ENCODE measurements at places on chromosomes 7 and 10. TPM values are rescaled to one million over a fixed set of nuclear protein-coding genes. Genes with fewer than 3 reads are reported as not detected.
A peak's percentile ranks its signal among the peaks of the same experiment; 100 is the strongest.

Gene GNAT3
- total RNA-seq, result not detected

Gene SFRP5
- 1.1 TPM for total RNA-seq

Gene INHBA
- total RNA-seq, result 12.4 TPM

Gene CNOT4
- total RNA-seq, result 36.1 TPM

Gene SPDYE6
- not detected for total RNA-seq

Gene CTAGE4
- total RNA-seq, result 7.8 TPM

Gene LRRC61
- 3.7 TPM for total RNA-seq

Gene GSTO2
- 6.5 TPM for total RNA-seq

Gene RAMP3
- 5.7 TPM for total RNA-seq

Gene GJD4
- not detected for total RNA-seq

Gene CPEB3
- total RNA-seq, result 7.4 TPM

DNA sequence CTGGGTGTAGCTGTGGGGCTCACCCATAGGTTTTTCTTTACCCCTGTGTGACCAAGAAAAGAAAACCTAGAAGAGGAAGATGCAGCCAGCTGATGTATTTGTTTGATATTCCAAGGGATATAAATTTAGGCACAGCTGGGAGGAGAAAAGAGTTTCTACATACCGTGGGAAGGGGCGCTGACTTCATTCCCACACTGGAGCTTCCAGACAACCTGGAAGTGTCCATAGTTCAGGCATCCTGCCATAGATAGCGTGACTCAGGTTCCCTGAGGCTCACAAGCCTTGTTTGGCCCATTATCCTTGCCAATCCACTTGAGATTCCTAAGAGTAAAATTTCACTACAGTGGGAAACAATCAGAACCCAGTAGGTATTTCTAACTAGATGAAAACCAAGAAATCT, 371.7 kb upstream of the NRP1 start:
- no peak for DNase-seq

DNA sequence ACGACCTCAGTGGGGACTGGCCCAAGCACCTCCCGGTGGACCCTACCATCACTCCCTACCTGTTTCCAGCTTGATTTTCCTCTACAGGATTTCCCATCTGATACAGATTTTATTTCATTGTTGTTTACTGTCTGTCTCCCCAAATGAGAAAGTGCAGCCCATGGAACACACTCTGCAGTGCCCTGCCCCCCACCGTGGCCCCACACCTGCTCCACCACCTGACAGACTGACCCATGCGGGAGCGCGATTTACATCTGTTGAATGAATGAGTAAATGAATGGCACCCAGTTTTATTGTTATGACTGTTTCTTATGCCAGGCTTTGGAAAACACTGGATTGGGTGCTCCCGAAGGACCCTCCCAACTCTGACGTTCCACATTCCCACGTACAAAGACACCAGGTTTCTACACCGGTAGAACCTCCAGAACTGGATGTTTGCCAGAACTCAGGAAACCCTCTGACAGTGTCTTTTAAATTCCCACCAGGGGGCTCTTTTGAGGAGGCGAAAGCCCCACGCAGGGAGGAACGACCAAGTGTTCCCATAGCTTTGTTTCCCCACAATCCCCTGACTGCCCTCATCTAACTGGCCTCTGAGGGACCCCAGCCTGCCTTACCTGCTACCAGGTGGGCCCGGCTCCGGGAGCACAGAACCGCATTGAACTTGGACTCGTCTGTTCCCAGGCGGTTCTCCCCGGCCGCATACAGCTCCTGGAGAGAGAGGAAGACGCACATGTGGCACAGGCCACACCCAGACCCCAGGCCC, 29.0 kb downstream of the PLAC9 start:
- DNase-seq, result no peak

DNA sequence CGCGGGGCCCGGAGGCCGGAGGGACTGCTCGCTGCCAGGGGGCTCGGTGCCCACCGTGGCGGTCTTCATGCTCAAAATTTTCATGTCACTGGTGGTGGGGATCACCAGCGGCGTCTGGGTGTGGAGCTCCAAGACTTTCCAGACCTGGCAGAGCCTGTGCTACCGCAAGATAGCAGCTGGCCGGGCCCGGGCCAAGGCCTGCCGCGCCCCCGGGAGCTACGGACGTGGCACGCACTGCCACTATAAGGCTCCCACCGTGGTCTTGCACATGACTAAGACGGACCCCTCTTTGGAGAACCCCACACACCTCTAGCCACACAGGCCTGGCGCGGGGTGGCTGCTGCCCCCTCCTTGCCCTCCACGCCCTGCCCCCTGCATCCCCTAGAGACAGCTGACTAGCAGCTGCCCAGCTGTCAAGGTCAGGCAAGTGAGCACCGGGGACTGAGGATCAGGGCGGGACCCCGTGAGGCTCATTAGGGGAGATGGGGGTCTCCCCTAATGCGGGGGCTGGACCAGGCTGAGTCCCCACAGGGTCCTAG, 2.0 kb downstream of the FZD9 start:
- DNase-seq, result no peak

DNA sequence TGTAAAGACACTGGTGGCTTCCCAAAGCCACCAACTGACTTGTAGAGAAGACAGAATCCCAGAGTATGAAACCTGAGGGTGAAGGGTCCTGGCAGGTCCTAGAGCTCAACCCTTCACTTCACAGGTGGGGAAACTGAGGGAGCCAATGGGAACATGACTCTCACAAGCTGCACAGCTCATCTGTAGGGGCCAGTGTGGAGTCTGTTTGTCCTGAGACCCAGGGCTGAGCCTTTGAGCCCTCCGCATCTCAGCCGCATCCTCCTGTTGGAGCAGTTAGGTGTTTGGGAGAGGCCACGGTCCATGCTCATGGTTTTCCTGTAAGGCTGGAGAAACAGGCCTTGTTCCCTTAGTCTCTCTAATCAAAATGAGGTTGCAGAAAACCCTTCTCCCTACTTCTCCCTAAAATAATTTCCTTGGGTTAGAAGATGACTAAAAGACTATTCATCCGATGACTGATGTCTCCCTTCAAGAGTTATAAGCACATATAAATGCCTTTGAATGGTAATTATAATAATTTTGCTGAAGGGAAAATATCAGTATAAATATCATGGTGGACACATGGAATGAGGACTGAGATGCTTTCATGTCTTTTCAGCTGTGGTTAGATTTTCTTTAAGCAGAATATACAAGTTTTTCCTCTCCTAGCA, 10.3 kb downstream of the HTRA1 start:
- no peak for DNase-seq

DNA sequence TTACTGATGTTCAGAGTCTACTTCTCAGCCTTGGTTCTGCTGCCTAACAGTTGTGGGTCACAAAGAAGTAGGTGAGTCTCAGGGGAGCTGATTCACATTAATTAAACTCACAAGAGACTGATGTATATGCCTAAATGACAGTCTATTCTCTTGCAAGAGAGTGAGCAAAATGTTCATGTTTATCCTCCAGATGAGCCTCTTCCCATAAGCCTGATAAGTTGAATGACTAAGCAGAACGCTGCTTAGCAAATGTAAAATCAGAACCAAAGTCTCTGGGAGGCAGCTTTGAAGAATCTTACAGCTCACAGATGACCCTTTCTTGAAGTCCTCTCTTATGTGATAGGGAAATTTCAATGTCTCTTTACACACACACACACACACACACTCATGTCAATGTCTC, 1092.2 kb downstream of the TYW1 start:
- DNase-seq, result no peak

DNA sequence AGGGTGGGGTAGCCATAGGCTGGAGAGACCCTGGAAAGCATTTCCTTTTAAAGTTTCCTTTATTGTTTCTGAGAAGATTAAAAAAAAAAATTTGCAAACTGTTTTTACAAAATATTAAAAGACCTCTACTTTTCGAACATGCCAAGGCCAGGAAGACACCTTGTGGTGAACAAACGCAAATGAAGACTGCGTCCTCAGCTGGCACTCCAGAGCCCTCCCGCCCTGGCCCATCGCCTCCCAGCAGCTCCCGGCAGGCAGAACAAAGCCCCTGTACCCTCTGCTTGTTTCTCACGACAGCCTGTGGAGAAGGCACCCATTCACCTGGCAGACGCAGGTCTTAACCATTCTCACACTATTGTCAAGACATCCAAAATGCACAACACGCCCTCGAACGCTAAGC, 56.4 kb downstream of the ESYT2 start:
- DNase-seq, result no peak

DNA sequence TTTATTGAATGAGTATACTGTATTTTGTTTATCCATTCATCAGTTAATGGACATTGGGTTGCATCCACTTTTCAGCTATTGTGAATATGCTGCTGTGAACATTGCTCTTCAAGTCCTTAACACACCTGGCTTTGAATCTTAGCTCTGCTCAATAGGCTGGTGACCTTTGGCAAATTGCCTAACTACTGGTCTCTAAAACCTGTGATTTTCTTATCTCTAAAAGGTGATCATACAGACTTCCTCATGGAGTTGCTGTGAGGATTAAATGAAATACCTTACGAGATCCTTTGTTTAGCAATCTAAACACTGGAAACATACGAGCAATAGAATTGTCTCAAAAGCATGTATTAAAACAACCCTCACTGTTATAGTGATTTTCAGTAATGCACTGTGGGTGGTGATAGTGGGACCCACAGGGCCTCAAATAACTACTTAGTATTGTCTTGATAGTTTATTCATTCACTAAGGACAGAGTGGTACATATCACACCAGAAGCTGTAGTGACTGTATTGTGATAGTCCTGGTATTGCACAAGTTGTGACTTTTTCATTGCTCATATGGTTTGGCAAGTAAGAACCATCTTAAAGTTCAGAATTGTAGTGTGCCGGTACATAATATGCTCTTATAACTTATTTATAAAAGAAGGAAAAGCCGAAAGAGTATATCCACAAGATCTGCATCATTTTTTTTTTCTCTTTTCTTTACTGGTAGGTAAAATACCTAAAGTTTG, 257.6 kb downstream of the EXOC4 start:
- no peak for DNase-seq

DNA sequence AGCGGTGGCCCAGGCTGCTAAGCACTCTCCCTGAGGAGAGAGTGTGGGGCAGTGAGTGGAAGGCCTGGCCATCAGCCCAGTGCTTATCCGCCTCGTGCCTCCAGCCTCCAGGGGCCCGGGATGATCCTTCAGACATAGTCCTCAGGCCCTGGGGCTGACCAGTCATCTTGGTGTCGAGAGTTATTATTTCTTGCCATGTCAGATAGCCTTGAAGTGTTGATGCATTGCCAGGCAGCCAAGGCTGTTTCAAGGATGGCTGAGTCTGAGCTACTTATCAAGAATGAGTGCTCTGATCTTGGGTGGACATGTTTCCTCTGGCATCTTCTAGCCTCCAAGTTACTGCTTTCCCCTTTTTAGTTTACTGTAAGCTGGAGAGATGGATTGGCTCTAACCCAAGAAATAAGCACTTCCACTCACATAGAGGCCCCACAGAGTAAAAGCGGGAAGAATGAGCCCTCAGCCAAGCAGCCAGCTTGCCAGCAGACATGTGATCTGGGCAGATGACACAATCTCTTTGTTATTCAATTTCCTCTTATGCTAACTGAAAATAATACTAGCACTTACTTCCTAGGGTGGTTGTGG, 136.5 kb upstream of the NAMPT start:
- DNase-seq, result peak; percentile 51

- DNase-seq, result no peak
These were observed 3.5 kb downstream of the DNAJC30 start for GRCh38 chr7:73679709-73680108.

DNA sequence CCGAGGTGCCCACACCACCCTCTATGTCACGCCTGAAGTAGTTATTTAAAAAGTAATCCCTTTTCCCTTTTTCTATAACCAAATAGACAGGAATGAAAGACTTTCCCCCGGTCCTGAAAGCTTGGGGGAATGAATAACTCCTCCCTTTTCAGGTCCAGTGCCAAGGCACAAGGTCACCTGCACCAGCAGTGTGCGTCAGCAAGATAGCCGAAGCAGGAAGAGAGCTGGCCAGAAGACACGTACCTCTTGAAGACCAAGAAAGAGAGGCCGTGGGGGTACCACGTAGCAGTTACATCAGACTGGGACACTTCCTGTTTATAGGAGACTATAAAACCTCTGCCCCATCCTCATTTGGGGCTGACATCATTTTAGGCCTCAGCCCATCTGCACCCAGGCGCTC, 10.7 kb upstream of the AKR1B1 start:
- DNase-seq, result no peak

- DNase-seq, result no peak
These were observed 40.0 kb downstream of the GOLGA7B start for GRCh38 chr10:97889461-97890265.

- no peak for DNase-seq
These were observed 105.3 kb downstream of the CTTNBP2 start for GRCh38 chr7:117767951-117768350.

DNA sequence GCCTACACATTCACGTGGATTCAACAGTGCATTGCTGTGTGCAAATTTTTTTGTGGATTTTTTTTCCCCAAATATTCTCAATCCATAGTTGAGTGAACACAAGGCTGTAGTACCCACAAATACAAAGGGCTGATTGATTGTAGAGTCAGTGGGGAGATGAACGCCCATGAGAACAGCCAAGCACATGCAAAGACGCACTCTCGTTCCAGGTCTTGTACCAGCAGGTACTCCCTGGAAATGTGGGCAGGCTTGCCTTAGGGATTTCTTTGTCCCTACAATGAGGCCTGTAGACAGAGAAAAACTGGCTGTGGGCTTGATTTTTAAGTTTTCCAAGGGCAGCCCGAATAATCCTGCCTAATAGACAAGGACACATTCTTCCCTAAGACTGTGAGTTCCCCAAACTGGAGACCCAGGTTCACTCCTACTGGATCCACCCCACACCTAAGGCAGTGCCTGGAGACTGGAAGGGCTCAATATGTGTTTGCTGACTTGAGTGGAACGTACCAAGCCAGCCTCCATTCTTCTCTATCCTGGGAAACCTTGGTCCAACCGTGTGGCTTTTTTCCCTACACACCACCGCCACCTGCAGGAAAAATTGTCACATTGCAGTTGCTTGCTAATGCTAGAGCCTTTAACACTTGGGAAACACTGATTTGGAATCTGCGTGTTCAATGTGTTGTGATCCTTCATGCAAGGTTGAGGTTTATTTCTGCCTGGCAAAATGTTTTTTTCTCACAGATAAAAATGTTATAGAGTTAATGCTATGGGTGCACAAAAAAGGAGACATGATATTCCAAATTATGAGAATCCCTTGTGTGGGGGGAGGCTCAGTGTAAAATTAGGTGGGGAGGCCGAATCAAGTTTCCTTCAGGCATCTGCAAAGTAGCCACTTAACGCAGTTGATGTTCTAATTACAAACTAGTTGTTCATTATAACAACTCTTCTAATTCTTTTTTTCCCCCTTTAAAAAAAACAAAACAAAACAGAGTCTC, 49.3 kb downstream of the PPP1R17 start:
- DNase-seq, result peak; percentile 28

- no peak for DNase-seq
These were observed 65.8 kb downstream of the PIP4K2A start for GRCh38 chr10:22648547-22648961.

DNA sequence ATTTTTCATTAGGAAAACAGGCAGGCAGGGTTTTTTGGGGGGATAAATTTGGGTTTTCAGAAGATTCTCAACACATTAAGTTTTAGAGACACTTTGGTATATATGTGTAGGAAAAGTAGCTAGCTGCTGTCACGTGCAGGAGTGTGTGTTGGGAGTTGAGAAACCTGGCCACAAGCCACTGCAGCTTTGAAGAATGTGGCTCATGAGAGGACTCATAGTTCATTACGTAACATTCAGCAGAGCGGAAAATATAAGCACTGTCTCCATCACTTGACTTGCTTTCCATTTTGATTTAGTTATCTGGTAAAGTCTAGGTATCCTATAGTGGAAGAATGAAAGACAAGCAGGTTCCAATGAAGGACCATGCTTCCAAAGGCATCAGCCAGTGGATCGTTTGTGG, 31.2 kb downstream of the SMNDC1 start:
- DNase-seq, result no peak

- no peak for DNase-seq
These were observed 18.4 kb downstream of the RCC1L start for GRCh38 chr7:75055155-75055554.

All from urinary bladder (tissue), 4 donors.